Liver (tissue), 10 donors: ENCODE measurements at places on chromosomes 16 and 17.

DNA sequence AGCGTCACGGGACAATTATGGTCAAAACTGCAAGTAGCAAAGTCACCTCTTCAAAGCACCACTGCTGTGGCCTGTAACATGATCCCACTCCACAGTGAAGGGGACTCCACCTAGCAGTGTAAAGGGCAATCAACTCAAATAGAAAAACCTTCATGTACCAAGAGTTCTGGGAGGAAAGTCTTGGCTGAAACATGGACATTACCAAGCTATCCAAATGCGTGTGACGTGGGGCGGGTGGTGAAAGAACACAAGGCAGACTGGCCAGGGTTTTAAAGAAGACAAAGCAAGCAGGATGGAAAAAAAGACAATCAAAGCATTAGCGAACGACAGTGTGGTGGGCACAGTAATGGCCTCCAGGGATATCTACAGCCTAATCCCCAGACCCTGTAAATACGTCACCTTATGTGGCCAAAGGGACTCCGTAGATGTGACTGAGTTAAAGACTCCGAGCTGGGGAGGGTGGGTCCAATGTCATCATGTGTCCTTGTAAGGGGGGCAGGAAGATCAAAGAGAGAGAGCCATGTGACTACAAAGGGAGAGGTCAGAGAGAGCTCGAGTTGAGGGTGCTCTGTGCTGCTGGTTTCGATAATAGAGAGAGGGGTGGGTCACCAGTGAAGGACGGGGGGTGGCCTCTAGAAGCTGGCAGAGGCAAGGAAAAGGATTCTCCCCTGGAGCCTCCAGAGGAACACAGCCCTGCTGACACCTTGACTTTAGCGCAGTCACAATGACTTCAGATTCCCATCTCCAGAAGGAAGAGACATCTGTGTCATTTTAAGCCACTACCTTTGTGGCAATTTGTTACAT, 6.0 kb downstream of the HSDL1 start:
- DNase-seq: no peak

GRCh38 chr17:72760368-72760767, 332.1 kb downstream of the SLC39A11 start:
- DNase-seq: no peak

DNA sequence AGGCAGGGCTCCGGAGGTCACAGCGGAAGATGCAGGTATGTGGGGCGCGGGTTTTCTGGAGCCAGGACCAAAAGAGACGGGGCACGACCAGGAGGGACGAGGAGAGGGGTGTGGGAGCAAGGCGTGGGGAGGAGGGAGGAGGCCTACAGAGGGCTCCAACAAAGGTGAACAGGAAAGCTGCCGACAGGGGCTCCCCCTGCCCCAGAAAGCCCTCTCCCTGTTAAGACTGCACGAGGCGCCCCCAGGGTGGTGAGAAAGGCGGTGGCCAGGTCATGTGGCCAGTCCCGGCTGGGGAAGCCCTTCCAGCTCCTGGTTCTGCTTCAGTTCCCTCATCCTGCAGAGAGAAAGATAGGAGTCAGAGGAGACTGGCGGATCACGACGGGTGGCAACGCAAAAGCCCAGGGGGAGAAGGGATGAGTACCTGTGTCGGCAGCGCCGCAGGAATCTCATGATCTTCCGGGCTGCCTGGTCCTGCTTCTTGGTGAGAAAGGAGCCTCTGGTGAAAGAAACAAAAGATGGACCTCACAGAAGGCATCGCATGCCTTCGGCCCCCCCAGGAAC, 949 bp upstream of the SPAG7 start:
- DNase-seq: no peak

DNA sequence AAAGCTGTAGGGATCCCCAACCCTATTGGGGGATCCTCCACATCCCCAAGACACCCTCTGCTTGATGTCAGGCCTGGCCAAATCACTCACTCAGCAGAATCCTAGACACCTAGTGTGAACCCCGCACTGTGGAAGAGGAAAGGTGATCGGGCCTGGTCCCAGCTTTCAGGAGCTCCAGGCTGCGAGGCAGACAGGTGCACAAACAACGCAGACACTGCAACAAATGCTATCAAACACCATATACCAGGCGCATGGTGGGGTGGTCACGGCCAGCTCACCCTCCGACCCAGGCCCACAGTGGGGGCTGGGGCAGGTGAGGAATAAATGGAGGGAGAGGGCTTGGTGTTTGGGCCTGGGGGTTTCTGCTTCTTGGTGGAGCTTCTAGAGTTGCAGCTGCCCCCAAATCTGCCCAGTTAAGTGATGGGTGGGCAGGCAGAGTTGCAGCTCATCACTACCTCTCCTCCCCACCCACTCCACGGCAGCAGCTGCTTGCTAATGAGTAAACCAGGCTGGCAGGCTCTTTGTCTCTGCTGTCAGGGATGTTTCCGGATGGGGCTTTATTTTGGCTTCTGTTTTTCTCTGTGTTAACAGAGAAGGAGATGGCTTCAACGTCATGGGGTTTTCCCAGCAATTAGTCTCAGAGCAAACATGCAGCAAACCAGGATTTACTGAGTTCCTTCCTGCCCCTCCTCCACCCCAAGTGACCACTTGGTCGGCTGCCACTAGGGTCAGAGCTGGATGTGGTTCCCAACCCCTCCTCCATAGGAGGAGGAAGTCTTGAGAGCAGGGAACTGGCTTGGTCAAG, 46.6 kb downstream of the PECAM1 start:
- DNase-seq: no peak

GRCh38 chr16:84822990-84823389, 3.2 kb downstream of the CRISPLD2 start:
- no peak for DNase-seq

GRCh38 chr16:55938126-55938525, 63.0 kb upstream of the CES5A start:
- DNase-seq: no peak

DNA sequence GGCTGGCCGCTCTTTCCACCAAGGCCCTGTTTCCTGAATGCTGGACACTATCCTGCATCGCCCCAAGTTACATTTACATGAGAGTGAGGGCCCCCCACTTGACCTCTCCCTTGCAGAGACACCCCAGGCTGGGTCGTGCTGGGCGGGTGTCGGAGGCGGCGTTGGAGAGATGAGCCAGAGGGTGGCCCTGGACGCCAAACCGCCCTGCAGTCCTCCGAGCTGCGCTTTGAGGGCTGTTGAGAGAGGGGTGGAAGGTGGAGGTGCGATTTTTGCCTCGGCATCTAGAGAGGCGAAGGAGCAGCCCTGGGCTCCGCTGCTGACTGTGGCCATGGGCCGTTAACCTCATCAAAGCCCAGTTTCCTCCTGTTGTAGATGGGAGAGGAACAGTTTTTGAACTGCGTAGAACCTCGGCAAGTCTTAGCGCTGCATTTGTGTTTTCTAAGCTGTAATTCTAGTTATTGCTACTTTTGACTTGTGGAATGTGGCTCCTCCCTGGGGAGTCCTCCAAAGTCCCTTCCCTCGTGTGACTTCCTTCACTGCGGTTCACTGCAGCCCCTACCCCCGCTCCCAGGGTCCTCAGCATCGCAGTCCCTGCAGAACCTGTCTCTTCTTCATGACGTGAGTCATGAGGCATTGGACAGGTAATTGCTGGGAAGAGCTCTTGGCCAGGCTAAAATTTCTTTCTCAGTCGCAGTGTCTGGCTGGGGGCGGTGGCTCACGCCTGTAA, 986 bp upstream of the ELOB start:
- no peak for DNase-seq

- no peak for DNase-seq
Observed at GRCh38 chr16:64648282-64648681, 473.6 kb downstream of the CDH11 start.

DNA sequence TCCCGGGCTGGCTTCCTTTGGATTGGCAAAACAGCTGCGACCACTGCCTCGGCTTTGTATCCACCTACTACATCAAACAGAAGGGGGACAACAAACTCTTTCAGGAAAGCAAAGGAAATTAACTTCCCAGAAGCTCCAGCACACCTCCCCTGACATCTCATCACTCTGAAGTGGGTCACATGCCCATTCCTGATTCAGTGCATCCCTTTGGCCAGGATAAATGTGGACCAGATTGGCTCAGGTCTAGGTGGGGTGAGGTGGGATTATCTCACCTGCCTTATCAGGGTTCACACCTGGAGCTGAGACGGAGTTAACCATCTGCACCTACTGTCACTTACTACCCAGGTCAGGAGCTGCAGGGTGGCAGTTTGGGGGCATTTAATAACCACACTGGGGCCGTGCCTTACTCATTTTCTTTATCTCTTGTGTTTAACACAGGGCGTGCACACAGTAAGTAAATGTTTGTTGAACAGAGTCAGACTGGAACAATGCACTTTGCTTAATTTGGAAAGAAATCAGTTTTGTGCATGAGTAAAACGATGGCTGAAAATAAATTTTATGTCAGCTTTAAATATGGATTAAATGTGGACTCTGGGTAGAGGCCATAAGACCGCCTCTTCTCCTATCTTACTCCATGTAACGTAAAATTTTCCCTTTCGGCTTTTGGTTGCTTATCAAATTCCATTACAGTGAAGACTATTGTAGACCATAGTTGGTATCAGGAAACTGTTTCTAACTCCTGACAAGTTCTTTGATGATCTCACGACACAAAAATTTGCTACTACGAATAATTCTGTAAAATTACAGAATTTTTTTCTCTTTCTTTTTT, 36.0 kb downstream of the IQCK start:
- no peak for DNase-seq

- DNase-seq: peak; percentile 99
Observed at GRCh38 chr17:35587074-35587961, at the start of gene AP2B1. AP2B1 (plus strand) TSS chr17:35587322; CDS start chr17:35594031, 6,709 bp downstream.

DNA sequence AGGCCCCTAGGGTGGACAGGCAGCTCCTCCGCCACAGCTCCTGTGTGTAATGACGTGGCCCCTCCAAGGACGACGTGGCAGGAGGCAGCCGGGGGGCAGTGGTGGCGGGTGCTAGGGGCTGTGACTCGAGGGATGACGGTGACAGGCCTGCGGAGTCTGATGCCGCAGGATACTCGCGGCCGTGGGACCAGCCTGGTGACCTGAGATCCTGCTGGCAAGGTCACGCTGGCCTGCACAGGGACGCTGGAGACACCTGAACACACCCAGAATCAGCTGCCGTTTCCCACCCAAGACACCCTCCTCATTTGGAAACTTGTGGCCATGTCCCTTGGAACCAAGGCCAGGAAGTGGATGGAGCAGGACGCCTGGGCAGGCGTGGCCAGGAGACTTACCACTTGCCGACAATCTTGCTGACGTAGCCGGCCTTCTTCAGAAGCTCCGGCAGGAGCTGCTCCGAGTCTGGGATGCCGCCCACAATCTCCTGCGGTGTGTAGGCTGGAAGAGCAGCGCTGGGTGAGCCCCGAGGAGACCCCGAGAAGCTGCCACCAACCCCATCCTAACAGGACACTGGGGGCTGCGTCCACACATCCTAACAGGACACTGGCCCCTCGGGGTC, 16.0 kb downstream of the GALNS start:
- no peak for DNase-seq

DNA sequence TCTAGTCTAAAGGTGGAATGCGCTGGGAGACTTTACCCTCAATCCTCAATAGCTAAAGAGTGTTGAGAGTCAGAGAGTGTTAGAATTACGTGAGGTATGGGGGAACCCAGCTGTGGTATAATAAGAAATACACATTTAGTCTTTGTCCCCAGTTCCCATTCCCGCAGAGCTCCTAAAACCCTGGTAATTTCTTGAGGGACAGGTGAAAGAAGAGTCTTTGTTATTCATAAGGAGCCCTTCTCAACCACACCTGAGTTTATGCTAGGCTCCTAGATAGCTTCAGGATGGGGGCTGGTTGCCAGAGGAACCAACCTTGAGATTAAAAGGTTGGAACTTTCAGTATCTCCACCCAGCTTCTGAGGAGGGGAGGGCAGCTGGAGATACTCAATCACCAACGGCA, 5.8 kb downstream of the ZNF18 start:
- DNase-seq: no peak

GRCh38 chr16:24550295-24550694, 10.9 kb downstream of the RBBP6 start:
- no peak for DNase-seq

GRCh38 chr16:70529051-70529777, 5.6 kb downstream of the SF3B3 start:
- no peak for DNase-seq

DNA sequence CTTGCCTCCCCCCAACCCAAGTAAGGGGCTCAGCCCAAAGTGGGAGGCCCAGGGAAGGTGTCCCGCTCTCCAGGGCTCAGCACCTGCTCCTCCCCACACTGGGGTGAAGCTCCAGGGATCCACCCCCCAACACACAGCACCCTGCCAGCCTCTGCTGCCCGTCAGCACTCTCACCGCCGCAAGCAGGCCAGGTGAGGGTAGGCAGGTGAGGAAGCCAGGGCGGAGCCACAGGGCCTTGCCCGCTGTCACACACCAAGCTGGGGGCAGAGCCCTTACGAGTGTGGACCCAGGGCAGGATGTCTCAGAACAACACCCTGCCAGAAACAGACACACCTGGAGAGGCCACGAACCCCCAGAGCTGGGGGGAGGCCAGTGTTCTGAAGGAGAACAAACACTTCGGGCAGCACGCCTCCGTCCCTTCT, 19.5 kb downstream of the PLLP start:
- DNase-seq: no peak

GRCh38 chr17:15348021-15348420, 6.6 kb upstream of the TEKT3 start:
- DNase-seq: no peak

GRCh38 chr17:57534863-57535248, 210.2 kb downstream of the CCDC182 start:
- DNase-seq: no peak

- no peak for DNase-seq
Observed at GRCh38 chr17:60557805-60558204, 31.8 kb upstream of the APPBP2 start.
